Endothelial cell of coronary artery (primary cell): ENCODE measurements at places on chromosomes 6 and 20. TPM values are rescaled to one million over a fixed set of nuclear protein-coding genes. Genes with fewer than 3 reads are reported as not detected.

The PGC gene
- not detected in 2 replicates for total RNA-seq

The PDRG1 gene
- total RNA-seq: 4.0 and 6.1 TPM in 2 replicates

The TNNC2 gene
- not detected in 2 replicates for total RNA-seq

The B3GAT2 gene
- under 0.01 TPM in 1 of 2 replicates, not detected in the other for total RNA-seq

The SGK2 gene
- 0.09 TPM in 2 replicates for total RNA-seq

The SIRPB2 gene
- total RNA-seq: 0.47 and 3.2 TPM in 2 replicates

The TSPO2 gene
- not detected in 2 replicates for total RNA-seq

The PAX1 gene
- total RNA-seq: not detected in 2 replicates

The CLPSL2 gene
- total RNA-seq: not detected in 2 replicates

The NRSN1 gene
- total RNA-seq: not detected in 2 replicates

The SLC17A3 gene
- total RNA-seq: not detected in 2 replicates

The SFTA2 gene
- not detected in 2 replicates for total RNA-seq

The KPNA5 gene
- total RNA-seq: 7.9 and 9.0 TPM in 2 replicates

The LINC00237 gene
- not detected in 2 replicates for total RNA-seq

The TRIM40 gene
- not detected in 2 replicates for total RNA-seq

The FILIP1 gene
- 13.6 and 19.3 TPM in 2 replicates for total RNA-seq

The MEI4 gene
- total RNA-seq: under 0.01 TPM in 1 of 2 replicates, not detected in the other

The GCNT2 gene
- total RNA-seq: 3.0 and 7.2 TPM in 2 replicates

The SRSF3 gene
- total RNA-seq: 221 and 299 TPM in 2 replicates

The MUC21 gene
- total RNA-seq: not detected in 2 replicates

The ZSCAN26 gene
- total RNA-seq: 9.8 and 13.5 TPM in 2 replicates

The MEA1 gene
- 50.9 and 54.4 TPM in 2 replicates for total RNA-seq

The FAM83C gene
- total RNA-seq: not detected in 2 replicates

The PLCB4 gene
- 1.1 and 1.8 TPM in 2 replicates for total RNA-seq

The HLA-DQA2 gene
- total RNA-seq: not detected in 2 replicates

The OPRL1 gene
- total RNA-seq: 1.3 and 2.6 TPM in 2 replicates

The RUNX2 gene
- total RNA-seq: 0.09 TPM in 1 of 2 replicates, not detected in the other

The MLN gene
- not detected in 2 replicates for total RNA-seq

The BNIP5 gene
- not detected in 2 replicates for total RNA-seq

The SNAP91 gene
- total RNA-seq: not detected in 2 replicates

The SAMD3 gene
- not detected in 2 replicates for total RNA-seq

The ZBP1 gene
- total RNA-seq: not detected in 2 replicates

The GPRC6A gene
- not detected in 2 replicates for total RNA-seq

The RAB44 gene
- total RNA-seq: under 0.01 TPM in 2 replicates

The RSPO3 gene
- 0.90 and 1.0 TPM in 2 replicates for total RNA-seq

The TEAD3 gene
- total RNA-seq: 0.27 and 1.6 TPM in 2 replicates

The RHAG gene
- total RNA-seq: not detected in 2 replicates

The BFSP1 gene
- 2.8 and 3.2 TPM in 2 replicates for total RNA-seq

The C6orf136 gene
- total RNA-seq: 1.6 and 2.8 TPM in 2 replicates

The CASS4 gene
- not detected in 2 replicates for total RNA-seq

The NEURL2 gene
- total RNA-seq: 2.0 and 2.2 TPM in 2 replicates

The MATN4 gene
- total RNA-seq: not detected in 2 replicates

The FRK gene
- total RNA-seq: under 0.01 and 0.09 TPM in 2 replicates

The GNMT gene
- 0.09 TPM in 1 of 2 replicates, not detected in the other for total RNA-seq

The PI3 gene
- not detected in 2 replicates for total RNA-seq

The SLC26A8 gene
- not detected in 2 replicates for total RNA-seq

The FAM162B gene
- 0.09 and 0.19 TPM in 2 replicates for total RNA-seq

The ZSCAN23 gene
- 0.18 and 1.9 TPM in 2 replicates for total RNA-seq

The DCDC2 gene
- total RNA-seq: not detected in 2 replicates

The ARHGAP40 gene
- total RNA-seq: 0.09 TPM in 1 of 2 replicates, not detected in the other
